CD4-positive, alpha-beta T cell (primary cell): ENCODE measurements at places on chromosomes 5 and 9.

GRCh38 chr5:141778206-141778605, 96.2 kb upstream of the ARAP3 start:
- no peak for DNase-seq

- DNase-seq = no peak
These were observed 5.6 kb upstream of the HMGCR start for GRCh38 chr5:75331095-75332090.

- no peak for DNase-seq
These were observed 62.4 kb downstream of the KIAA1958 start for GRCh38 chr9:112548836-112549595.

DNA sequence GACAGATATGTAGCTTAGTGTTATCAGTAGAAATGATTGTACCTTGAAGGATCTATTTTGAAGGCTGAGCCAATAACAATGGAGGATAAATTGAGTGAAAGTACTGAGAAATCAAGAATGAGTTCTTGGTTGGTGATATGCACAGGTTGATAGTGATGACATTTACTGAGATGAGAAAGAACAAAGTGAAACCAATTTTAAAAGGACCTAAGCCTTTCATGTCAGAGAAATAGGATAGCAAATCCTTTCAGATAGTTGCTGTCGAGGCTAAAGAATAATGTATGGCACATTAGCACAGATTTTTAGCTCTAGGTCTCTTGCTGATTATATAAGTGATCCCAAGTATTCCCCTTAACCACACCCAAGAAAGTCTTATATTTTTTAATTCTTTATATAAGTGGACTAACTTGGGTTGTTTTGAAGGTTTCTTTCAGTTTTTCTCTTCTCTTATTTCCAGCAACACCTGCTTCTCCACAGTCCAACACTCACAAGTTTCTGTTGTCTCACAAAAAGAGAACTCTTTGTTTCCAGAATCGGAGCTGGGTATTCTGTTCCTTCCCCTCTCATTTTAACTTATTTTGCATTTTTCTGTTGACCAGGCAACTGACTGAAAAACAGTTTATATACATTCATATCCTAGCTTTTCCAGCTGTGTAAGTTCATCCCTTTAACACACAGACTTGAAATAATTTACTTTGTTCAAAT, 286.9 kb upstream of the ATP10B start:
- no peak for DNase-seq
